ENCODE measurements at places on chromosomes 2 and 18.
A peak's percentile ranks its signal among the peaks of the same experiment; 100 is the strongest.

DNA sequence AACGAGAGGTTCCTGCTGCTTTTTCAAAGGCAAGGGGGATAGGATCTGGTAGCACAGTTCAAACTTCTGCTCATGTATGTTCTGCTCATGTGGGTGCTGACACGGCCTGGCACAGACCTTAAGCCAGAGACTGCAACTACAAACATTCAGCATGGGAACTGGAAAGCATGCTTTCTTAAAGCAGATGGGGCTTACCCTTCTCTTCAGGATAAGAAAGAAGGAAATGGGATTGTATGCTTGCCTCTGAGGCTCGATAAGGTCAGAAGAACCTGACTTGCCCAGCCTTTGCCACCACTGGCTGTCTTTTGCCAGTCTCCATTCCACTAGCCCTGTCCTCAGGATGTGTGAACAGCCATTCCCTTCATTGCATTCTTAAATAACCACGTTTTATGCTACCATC is 10.7 kb downstream of the DOCK10 start:
- no peak for DNase-seq

- no peak for DNase-seq
Observed at GRCh38 chr2:214481204-214481603, 70.3 kb downstream of the VWC2L start.

DNA sequence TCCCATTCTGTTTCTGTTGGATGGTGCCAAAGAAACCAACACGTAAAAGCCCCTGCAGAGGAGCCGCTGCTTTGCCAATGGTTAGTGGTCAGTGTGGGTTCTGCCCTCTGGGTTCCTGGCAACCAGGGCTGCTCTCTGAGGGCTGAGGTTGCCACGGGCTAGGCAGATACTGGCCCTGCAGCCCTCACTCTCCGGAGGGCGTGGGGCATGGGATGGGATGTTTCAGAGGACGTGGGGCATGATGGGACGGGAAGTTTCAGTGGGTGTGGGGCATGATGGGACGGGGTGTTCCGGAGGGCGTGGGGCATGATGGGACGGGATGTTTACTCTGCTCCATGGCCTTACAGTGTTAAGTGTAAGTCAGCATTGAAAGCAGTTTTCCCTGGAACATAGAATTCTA is 34.2 kb downstream of the ADI1 start:
- DNase-seq = no peak

- peak; percentile 74 for DNase-seq
Observed at GRCh38 chr18:62881509-62882016, 166.2 kb downstream of the PHLPP1 start.

GRCh38 chr2:143504397-143504796 is 375.2 kb downstream of the ARHGAP15 start:
- DNase-seq = no peak

DNA sequence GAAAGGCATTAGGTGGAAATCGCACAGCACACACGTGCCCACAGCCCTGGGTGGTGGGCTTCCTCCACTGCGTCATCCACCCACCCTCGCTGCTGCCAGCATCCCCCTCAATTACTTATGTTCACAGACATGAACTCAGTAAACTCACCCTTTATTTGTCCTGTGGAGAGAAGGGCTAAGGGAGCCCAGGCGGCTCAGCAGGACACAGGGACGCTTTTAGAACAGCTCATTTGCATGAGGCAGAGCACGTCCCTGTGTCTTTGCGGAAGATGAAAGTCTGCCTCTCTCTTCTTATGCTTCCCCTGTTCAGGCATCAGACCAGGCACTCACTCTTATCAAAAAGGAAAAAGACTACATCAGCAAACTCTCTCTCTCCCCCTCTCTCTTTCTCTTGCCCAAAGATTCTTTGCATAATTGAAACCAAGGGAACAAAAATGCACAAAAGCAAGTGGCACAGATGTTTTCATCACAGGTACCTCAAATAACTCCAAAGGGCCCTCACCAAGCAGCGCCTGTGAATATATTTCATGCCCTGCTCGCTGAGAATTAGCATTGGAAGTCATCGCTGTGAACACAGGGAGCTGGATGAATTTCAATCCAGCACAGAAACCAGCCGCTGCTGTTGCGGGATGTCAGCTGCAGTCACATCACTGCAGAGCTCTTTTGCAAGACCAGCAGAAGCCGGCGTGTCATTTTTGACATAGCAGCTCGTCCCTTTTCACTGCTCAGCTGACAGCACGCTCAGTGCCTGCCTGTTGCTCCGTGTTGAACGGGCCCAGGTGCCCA is 376.3 kb upstream of the MYT1L start:
- no peak for DNase-seq

GRCh38 chr2:37816686-37817085 is 108.4 kb upstream of the RMDN2 start:
- no peak for DNase-seq
